ENCODE measurements at places on chromosomes 16 and 17. TPM values are rescaled to one million over a fixed set of nuclear protein-coding genes. Genes with fewer than 3 reads are reported as not detected.

The ZMYND15 gene
- not detected for total RNA-seq

The PIK3R5 gene
- 5.6 TPM for total RNA-seq

The CRYBA1 gene
- total RNA-seq = not detected

The PRSS36 gene
- 0.76 TPM for total RNA-seq

The CDH3 gene
- 5.1 TPM for total RNA-seq

The PRAC2 gene
- not detected for total RNA-seq

DNA sequence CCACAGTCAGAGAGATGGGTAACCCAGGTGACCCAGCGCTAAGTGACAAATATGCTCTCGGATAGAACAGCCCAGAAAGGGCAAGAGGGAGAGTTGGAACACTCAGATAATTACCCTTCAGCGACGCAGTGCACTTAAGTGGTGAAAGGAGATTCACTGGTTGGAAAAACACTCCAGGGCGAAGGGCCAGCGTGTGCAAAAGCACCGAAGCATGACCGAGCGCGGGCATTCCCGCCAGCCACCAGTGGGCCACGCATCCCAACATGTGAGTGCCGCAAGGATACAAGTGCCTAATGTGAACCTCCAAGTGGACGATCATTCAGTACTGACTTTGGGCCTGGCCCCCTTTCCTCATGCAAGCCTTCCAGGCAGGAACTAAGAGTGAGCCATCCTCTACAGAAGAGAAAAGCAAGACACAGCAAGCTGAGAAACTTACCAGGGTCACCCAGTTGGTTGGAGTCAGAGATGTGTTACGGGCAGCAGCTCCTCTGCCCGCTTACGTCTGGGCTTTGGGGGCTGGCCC, 258.4 kb downstream of the C16orf95 start:
- no peaks in the 10 kb centered on the region for H3K4me1 ChIP-seq
- no peaks in the 10 kb centered on the region for H3K36me3 ChIP-seq
- H3K4me3 ChIP-seq = no peak overlapping the region
- peaks cover 12% of the 10 kb centered on the region for H3K27me3 ChIP-seq
- no peak for DNase-seq
- H3K27ac ChIP-seq = no peak overlapping the region

DNA sequence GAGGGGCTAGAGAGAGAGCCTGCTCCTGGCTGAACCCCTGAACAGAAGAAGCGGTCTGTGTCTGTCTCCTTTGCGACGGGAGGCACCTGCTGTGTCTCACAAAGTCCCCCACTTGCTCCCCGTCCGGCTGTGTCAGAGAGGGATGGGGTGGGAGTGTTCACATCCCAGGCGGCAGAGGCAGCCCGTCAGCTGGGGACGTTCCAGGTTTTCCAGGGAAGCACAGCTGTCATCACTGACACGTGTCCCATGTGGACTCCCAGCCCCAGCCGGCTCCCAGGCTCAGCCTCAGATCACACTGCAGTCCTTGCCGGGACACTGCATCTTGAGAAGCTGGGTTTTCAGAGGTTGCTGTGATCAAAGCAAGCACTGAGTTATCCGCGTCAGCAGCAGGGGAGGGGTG, 1.6 kb downstream of the TELO2 start:
- DNase-seq = no peak
- no peak overlapping the region for H3K4me3 ChIP-seq
- H3K27me3 ChIP-seq = no peaks in the 10 kb centered on the region
- no peaks in the 10 kb centered on the region for H3K4me1 ChIP-seq
- H3K27ac ChIP-seq = no peak overlapping the region

GRCh38 chr17:7894226-7894625, 5.6 kb downstream of the CHD3 start:
- no peak for DNase-seq
- no peak overlapping the region for H3K4me3 ChIP-seq

GRCh38 chr17:78044280-78044835, 84.2 kb downstream of the TMC6 start:
- peaks cover 4% of the 10 kb centered on the region for H3K4me1 ChIP-seq
- H3K27me3 ChIP-seq = no peaks in the 10 kb centered on the region

GRCh38 chr16:17177959-17178905, 292.5 kb downstream of the XYLT1 start:
- H3K4me1 ChIP-seq = no peaks in the 10 kb centered on the region
- no peaks in the 10 kb centered on the region for H3K27me3 ChIP-seq
- H3K4me3 ChIP-seq = no peak overlapping the region
- H3K36me3 ChIP-seq = no peaks in the 10 kb centered on the region
- no peak for DNase-seq

- DNase-seq = no peak
- peaks cover 16% of the 10 kb centered on the region for H3K4me1 ChIP-seq
- no peaks in the 10 kb centered on the region for H3K27me3 ChIP-seq
- H3K4me3 ChIP-seq = peak overlapping the region; percentile 69
- H3K36me3 ChIP-seq = no peaks in the 10 kb centered on the region
- H3K27ac ChIP-seq = no peak overlapping the region
Observed at GRCh38 chr16:89815639-89816348, 653 bp downstream of the FANCA start.

GRCh38 chr16:88711750-88712340, 5.5 kb downstream of the CTU2 start:
- H3K4me3 ChIP-seq = no peak overlapping the region
- H3K4me1 ChIP-seq = peaks cover 5% of the 10 kb centered on the region
- DNase-seq = no peak
- H3K36me3 ChIP-seq = no peaks in the 10 kb centered on the region
- no peaks in the 10 kb centered on the region for H3K27me3 ChIP-seq

DNA sequence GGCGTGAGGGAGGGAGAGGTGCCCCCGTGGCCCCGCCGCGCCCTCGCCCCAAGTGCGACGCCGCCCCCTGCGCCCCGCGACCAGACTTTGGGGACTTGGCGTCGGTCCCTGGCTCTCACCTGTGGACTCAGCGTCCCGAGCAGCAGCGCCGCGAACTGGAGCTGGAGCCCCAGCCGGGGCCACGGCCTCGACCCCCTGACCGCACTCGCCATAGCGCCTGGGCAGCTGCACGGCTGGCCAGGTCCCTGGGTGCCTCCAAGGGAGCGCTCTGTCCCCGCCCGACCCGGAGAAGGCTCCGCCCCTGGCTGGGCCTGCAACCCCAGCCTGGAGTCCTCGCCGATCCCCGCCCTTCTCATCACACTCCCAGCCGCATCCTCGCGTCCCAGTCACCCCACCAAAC, at the start of gene ERN2:
Gene ERN2, minus strand, starts transcription at position 247 of the 400 bp plus-strand sequence. Its CDS starts 35 bp downstream, at position 212.
- H3K36me3 ChIP-seq = no peaks in the 10 kb centered on the region
- H3K4me1 ChIP-seq = no peaks in the 10 kb centered on the region
- DNase-seq = no peak
- H3K4me3 ChIP-seq = no peak within 1 kb of the TSS
- H3K27me3 ChIP-seq = no peaks in the 10 kb centered on the region

DNA sequence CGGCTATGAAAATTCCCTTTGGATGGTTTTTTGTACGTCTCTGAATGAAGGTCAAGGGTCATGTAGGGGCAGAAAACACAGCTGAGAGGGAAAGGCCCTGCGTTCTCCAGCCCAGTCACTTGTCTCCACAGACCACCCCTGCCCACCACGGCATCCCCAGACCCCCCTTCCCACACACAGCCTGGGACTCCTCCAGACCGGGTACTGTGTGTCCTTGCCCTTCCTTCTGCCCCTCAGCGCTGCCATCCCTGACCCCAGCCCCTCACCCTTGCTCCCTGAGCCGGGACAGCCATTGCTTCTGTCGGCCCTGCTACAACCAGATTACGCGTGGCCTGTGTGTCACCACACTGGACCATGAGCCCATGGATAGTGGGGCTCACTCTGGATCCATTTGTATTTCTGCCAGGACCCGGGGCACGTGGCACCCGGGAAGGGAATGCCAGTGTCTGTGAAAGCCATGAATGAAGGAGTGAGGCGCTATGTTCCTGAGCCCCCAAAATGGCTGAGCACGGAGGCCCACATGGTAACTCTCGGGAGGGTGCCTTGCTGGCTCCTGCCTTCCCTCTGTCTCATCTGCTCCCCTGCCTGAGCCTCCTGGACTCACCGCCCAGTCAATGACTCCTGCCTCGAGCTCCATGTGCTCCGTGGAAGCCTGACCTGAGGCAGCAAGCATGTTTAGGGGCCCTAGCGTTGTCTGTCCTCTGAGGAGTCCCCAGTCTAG, 139.1 kb upstream of the FOXF1 start:
- no peaks in the 10 kb centered on the region for H3K36me3 ChIP-seq
- H3K4me3 ChIP-seq = no peak overlapping the region
- H3K27me3 ChIP-seq = no peaks in the 10 kb centered on the region
- H3K4me1 ChIP-seq = no peaks in the 10 kb centered on the region

- no peaks in the 10 kb centered on the region for H3K36me3 ChIP-seq
- no peaks in the 10 kb centered on the region for H3K4me1 ChIP-seq
Observed at GRCh38 chr16:68993885-68994284, 111.6 kb upstream of the HAS3 start.

DNA sequence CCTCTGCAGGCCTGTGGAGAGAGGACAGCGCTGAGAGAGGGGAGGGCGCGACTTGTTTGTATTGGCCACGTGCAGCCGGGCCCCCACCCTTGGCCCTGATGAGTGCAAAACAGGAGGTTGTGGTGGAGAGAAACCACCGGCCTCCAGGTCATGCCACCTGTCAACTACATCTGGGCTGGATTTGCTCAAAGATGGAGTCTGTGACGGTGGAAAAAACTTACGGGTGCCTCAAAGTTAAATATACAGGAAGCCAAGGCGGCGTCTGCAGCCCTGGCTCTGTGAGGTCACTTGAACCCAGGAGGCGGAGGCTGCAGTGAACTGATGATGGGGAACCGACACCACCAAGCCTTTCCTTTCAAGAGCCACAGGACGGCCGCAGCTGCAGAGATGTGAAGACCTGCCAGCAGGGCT, 15.7 kb downstream of the C16orf74 start:
- no peaks in the 10 kb centered on the region for H3K36me3 ChIP-seq
- no peak overlapping the region for H3K27ac ChIP-seq
- no peaks in the 10 kb centered on the region for H3K27me3 ChIP-seq
- no peak overlapping the region for H3K4me3 ChIP-seq
- no peaks in the 10 kb centered on the region for H3K4me1 ChIP-seq

DNA sequence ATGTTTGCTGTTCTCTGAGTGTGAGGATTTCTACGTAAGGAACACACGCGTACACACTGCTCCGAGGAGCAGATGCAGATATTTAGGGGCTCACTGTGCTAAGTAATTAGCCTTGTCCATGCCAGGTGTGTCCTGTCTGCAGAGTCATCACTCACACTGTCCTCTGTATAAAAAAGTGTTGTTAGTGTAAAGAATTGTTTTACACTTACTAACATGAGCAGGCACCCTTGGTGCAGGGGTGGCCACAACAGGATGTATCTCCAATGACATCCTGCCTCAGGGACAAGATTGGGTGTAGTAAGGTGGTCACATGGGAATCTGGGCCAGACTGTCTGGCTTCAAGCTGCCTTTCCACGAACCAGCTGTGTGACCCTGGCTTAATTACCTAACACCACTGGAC, 63.9 kb downstream of the NDEL1 start:
- H3K4me1 ChIP-seq = no peaks in the 10 kb centered on the region
- H3K36me3 ChIP-seq = no peaks in the 10 kb centered on the region

DNA sequence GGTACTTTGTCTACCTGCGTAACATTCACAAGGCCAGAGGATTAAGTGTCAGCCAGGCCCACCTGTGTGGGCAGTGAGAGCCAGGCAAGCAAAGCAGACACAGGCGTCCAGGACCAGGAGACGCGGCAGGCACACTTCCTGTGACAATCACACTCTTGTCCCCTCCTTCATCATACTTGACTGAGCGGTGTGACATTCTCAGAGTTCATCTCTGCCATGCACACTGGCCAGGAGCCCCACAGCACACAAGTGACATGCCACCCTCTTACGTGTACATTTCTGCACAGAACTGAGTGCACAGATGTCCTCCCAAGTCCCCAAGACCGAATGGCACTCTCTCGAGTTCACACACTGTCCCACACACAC, 8.7 kb downstream of the PPP1R9B start:
- no peaks in the 10 kb centered on the region for H3K27me3 ChIP-seq
- no peak for DNase-seq
- H3K27ac ChIP-seq = no peak overlapping the region
- peaks cover 14% of the 10 kb centered on the region for H3K4me1 ChIP-seq
- H3K36me3 ChIP-seq = no peaks in the 10 kb centered on the region

DNA sequence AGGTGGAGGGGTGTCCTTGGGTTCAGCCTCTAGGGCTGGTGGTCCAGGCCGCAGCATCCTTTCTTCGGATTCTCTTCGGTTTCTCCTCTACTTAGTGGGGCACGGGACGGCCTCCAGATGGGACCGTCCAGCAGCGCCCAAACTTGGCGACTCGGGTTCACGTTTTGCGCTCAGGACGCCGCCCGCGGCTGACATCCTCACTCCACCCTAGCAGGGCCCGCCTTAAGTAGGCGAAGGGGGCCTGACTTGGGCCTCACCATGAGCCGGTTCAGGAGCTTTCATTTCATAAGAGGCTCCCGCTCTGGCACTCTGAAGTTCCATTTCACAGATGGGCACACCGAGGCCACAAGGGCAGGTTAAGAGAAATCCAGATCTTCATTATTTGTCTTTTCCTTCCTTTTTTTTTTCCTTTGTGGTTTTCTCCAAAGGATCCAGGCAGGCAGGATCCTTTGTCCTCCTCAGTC, 141.2 kb downstream of the SEC14L1 start:
- no peak overlapping the region for H3K4me3 ChIP-seq
- no peak for DNase-seq
- H3K36me3 ChIP-seq = no peaks in the 10 kb centered on the region
- no peak overlapping the region for H3K27ac ChIP-seq
- no peaks in the 10 kb centered on the region for H3K4me1 ChIP-seq
- H3K27me3 ChIP-seq = peaks cover 3% of the 10 kb centered on the region

DNA sequence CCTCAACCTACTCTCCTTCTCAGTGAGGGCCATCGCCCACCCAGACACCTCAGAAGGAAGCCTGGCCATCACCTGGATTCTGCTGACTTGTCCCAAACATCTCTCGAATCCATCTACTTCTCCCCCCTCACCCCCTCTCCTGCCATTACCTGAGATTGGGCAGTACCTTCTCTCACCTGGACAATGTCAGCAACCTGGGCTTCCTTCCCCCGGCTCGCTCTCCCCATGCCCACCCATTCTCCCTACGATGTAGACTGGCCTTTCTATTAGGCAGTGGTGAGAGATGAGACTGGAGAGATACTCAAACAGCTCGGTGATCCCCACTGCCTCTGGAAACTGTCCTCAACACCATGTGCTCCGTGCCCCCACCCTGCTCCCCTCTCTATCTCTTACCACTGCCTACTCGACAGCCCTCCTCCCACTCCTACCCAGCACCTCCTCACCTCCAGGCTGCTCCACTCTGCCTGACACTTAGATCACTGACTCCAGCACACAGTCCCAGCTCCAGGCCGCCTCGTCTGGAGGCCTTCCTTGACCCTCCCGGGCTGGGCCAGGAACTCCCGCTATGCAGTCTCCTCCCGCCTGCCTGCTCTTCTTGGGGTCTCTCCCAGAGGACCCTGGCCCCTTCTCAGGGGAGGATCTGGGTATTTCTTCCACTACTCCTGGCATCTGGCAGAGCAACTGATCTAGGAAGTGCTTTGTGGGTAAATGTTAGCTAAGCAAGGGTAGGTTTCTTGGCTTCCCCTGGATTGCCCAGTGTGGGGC, 235.8 kb upstream of the NLRP1 start:
- no peak overlapping the region for H3K27ac ChIP-seq
- no peaks in the 10 kb centered on the region for H3K27me3 ChIP-seq
- H3K4me3 ChIP-seq = no peak overlapping the region
- no peak for DNase-seq
- no peaks in the 10 kb centered on the region for H3K36me3 ChIP-seq

- no peaks in the 10 kb centered on the region for H3K4me1 ChIP-seq
- no peaks in the 10 kb centered on the region for H3K36me3 ChIP-seq
- no peak overlapping the region for H3K4me3 ChIP-seq
- DNase-seq = peak; percentile 43
- no peak overlapping the region for H3K27ac ChIP-seq
Observed at GRCh38 chr17:1989135-1989534, 36.0 kb downstream of the RTN4RL1 start.

GRCh38 chr16:89375686-89376085, 114.7 kb downstream of the ANKRD11 start:
- DNase-seq = no peak
- no peaks in the 10 kb centered on the region for H3K36me3 ChIP-seq
- no peak overlapping the region for H3K4me3 ChIP-seq
- H3K4me1 ChIP-seq = no peaks in the 10 kb centered on the region
- no peaks in the 10 kb centered on the region for H3K27me3 ChIP-seq
- no peak overlapping the region for H3K27ac ChIP-seq

All from uterus (tissue), 4 donors.